ENCODE measurements at places on chromosomes 6 and 20. TPM values are rescaled to one million over a fixed set of nuclear protein-coding genes. Genes with fewer than 3 reads are reported as not detected.

The CUL7 gene
- total RNA-seq = 39.5 TPM

The ZNF165 gene
- 0.17 TPM for total RNA-seq

The PPP1R11 gene
- 15.0 TPM for total RNA-seq

The VSTM2L gene
- 0.51 TPM for total RNA-seq

The SLC16A10 gene
- 0.19 TPM for total RNA-seq

The PSORS1C1 gene
- total RNA-seq = 4.7 TPM

The PAK5 gene
- not detected for total RNA-seq

The PAX1 gene
- total RNA-seq = not detected

The PDRG1 gene
- 5.2 TPM for total RNA-seq

The NOX3 gene
- not detected for total RNA-seq

- DNase-seq = peak; percentile 88
Observed at GRCh38 chr20:38057351-38057972, 23.9 kb downstream of the RPRD1B start.

DNA sequence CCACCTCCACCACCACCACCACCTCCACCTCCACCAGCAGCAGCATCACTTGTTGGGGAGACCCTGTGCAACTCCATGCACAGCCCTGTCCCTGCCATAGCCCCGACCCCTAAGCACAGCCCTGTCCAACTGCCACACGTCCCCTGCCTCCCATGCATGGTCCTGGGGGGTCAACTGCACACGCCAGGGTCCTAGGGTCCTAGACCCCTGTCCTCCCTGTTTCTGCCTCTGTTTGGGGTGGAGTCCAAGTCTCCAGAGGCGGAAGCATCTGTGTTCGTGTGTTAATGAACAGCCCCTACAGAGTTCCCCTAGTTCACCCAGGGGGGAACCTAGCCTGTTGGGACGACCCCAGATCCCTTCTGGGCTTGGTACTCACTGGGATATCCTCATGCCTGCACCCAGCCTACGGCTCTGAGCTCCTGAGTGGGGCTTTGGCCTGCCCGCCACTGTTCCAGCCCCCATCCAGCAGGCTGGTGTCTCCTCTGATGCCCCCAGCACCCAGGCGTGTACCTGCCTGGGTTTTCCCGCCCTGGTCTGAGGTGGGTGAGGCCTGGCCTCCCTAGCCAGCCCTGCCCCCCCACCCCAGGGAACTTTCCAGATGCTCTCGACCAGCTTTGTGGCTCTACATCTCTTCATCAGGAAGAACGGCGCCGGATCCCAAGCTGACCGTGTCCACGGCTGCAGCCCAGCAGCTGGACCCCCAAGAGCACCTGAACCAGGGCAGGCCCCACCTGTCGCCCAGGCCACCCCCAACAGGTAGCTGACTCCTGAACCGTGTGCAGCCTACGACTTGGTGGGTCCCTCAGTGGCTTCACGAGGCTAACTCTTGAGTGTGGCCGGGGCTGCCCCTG is 2.5 kb upstream of the TNFRSF6B start:
- DNase-seq = no peak

GRCh38 chr6:15839969-15840541 is 177.2 kb upstream of the DTNBP1 start:
- DNase-seq = no peak

- no peak for DNase-seq
Observed at GRCh38 chr6:25320459-25320858, 41.3 kb downstream of the CARMIL1 start.

DNA sequence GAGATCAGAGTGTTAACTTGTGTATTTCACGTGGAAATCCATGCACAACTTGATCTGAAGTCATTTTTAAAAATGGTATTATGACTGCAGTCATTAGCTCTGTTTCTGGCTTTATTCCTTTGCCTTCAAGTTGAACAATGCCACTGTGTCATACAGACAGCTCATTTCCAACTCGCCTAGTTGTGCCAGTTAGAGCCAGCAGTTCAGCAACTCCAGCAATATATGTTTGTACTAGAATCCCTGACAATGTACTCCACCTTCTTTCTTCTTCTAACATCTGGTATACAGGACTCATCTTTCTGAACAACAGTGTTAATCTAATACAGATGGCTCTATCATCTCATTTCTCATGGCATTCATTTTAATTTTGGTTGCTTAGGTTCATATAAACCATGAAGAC is 418.3 kb upstream of the POU3F2 start:
- DNase-seq = no peak

- DNase-seq = no peak
Observed at GRCh38 chr6:72367439-72367838, 254.4 kb upstream of the KCNQ5 start.

GRCh38 chr6:79536585-79536953 is 661 bp downstream of the LCA5 start:
- peak; percentile 51 for DNase-seq

DNA sequence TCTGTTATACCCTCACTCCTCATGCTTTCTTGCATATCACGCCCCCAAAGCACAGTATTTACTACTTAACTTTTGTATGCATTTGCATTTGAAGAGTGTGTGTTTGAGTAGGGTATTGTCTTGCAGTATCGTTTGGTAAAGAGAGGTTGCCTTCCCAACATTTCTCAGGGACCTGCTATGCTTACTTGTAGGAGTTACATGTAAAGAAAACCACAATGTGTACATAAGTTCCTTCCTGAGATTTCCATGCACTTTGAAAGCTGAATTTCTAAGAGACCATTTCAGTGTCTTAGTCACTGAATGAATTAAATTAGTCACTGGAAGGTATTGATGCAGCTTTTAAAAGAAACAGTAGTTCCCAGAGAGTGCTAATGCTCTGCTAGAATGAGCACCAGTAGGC is 159.3 kb upstream of the LAMA2 start:
- DNase-seq = no peak

- DNase-seq = no peak
Observed at GRCh38 chr6:162679681-162680080, 47.9 kb downstream of the PRKN start.

DNA sequence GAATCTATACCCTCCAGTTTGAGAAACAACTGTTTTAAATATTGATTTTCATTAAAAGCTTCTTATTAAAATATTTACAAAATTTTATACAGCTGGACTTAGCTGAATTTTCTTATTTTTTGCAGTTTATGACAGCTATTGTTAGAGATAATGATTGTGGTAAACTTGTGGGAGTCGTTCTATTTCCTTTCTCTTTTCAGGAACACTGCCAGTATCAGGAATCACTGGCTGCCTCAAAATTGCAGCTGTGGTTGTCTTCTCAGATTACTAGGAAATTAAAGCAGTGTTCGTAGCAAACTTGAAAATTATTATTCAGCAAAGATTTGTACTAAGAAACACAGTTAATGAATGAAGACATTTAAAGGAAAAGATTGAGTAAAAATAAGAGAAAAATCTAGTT is 311.0 kb downstream of the CENPW start:
- no peak for DNase-seq

- DNase-seq = no peak
Observed at GRCh38 chr6:17059850-17060249, 42.0 kb upstream of the STMND1 start.

DNA sequence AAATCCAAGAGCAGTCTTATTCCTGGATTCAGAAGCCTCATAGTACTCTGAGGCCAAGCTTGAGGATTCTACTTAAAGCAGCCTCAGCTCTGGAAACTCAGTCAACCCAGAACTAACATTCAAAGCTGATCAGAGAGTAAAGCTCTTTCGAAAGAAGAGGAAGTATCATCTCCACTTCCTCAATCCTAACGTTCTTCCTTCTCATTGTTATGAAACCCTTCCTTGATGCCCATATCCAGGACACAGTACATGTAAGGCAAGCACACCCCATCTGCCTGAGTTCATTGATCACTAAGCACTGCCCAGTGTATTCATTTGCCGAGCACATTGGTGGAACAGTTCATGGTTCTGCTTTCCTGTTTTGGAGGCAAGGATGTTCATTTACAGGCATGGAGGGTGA is at the start of gene IPCEF1:
IPCEF1 (minus strand) TSS at position 114 of the 400 bp plus-strand sequence. CDS start 90,856 bp downstream, outside the sequence.
- no peak for DNase-seq

GRCh38 chr6:50837589-50838445 is 19.1 kb downstream of the TFAP2B start:
- DNase-seq = no peak

DNA sequence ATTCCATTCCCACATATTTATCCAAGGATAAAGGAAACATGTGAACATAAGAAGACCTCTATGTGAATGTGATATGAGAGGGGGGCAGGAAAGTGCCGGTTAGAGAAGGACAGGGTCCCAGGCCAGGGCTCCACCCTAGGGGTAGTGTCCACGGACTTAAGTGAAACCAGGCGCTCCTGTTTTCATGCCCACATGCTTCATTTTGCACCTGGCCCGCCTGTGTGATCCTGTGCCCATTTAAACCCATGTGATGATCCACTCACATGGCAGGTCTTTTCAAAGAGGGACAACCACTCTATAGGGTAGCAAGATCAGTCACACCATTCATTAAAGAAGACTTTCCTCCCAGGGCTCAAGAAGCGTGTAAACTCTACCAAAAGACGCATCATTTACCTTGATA is 865.3 kb upstream of the GJE1 start:
- DNase-seq = no peak

DNA sequence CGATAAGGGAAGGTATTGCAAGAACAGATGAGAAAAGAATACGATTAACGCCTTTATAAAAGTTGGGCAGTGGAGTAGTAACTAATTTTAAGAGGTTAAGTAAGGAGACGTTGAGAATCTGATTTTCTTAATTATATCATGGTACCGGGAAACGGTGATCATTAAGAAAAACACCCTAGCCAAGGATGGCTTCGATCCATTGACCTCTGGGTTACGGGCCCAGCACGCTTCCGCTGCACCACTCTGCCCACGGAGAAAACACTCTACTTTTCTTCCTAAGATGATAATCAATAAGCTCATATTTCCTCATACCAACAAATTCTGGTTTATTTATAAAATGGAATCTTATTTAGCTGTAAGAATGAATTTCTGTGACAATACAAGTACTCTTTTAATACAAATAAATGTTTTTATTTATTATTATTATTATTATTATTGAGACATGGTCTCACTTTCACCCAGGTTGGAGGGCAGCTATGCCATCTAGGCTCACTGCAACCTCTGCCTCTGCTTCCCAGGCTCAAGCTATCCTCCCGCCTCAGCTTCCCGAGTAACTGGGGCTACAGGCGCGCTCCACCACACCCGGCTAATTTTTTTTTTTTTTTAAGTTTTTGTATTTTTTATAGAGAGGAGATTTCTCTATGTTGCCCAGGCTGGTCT is 8.3 kb downstream of the POM121L2 start:
- no peak for DNase-seq

DNA sequence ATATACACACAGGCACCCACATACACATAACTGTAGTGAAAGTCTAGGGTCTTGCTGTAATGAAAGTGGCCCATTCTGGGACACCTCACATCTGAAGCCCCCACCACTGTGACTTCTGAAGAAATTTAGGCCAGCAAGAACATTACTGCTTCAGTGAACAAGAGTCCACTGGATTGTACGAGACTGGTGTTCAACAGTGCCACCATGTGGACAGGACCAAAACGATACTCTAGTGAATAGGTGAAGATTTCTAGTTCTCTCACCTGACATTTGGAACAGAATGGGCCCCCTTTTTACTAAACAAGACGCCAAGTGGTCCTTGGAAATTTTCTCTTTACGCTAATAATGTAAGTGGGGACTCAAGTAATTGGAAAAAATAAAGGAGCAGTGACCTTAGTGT is 156.9 kb downstream of the MAFB start:
- DNase-seq = peak; percentile 35

DNA sequence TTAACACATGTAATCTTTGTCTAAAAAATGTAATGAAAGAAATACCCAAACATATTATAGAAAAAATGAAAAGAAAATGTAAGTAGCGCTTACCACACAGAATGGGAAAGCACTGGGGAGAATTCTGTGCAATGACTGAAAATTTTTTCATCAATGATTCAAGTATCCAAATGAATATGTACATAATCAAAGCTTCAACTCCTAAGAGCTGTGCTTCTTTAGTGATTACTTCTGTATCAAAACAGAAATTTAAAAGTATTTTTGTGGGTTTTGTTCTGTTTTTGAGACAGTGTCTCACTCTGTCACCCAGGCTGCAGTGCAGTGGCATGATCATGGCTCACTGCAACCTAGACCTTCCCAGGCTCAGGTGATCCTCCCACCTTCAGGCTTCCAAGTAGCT is 13.7 kb downstream of the LMBRD1 start:
- DNase-seq = no peak

DNA sequence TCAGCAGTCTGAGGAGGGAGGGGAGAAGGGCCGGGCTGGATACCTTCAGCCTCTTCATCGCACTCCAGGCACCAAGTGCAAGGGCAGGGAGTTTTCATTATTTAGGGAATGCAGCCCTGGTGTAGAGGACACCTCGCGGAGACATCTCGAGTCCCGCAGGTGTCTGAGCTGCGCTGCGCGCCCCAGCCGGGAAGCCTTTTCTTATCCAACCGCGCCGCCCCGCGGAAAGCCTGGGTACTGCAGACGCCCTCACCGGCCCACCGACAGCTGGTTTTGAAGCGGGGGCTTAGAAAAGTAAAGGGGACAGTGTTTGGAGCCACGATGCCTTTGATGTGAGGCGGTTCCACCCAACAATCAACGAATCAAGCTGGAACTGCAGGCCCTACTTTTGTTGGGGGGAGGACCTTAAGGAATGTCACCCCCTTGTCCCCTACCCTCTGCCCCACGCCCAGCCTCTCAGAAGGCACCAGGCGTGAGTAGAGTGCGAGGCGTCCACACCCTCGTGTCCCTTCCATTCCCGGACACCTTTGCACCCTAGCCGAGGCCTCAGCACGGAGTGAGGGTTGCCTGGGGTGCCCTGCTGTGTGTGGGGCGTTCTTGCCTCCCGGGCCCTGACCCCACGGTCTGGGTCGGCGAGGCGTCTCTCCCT is 8.6 kb downstream of the NKX2-2 start:
- DNase-seq = peak; percentile 69

GRCh38 chr6:150299873-150300485 is 68.8 kb upstream of the IYD start:
- DNase-seq = no peak

GRCh38 chr20:59386809-59387208 is 86.4 kb downstream of the EDN3 start:
- no peak for DNase-seq

- DNase-seq = no peak
Observed at GRCh38 chr20:50861012-50861411, 66.2 kb downstream of the BCAS4 start.

GRCh38 chr6:127076466-127076865 is 42.0 kb upstream of the RSPO3 start:
- DNase-seq = no peak

- DNase-seq = peak; percentile 30
Observed at GRCh38 chr20:2473516-2473915, 2.9 kb upstream of the SNRPB start.

DNA sequence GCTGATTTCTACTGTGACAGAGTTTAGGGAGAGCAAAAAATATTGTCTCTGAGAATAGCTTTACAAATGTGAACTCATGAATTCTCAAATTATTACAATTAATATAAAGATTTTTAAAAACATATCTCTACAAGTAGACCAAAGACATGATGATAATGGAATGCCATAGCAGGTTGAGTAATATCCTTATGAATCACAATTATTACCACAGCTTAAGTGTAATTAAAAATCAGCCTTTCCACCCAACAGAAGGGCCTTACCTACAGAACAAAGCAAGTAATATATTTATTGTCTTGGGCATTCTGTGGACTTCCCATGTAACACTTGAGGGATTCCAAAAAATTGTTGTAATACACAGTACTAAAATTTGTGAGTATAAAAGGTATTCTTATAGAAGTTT is 1099.6 kb upstream of the GJE1 start:
- no peak for DNase-seq

All from dermis blood vessel endothelial cell (primary cell).